Activated T-cell treated with anti-CD3 and anti-CD28 coated beads, Interleukin-2, amount 50 U/mL, for 48 hours (primary cell): ENCODE measurements at places on chromosomes 6 and 20.

GRCh38 chr6:121260651-121261102 is 73.6 kb downstream of the TBC1D32 start:
- DNase-seq, result no peak

DNA sequence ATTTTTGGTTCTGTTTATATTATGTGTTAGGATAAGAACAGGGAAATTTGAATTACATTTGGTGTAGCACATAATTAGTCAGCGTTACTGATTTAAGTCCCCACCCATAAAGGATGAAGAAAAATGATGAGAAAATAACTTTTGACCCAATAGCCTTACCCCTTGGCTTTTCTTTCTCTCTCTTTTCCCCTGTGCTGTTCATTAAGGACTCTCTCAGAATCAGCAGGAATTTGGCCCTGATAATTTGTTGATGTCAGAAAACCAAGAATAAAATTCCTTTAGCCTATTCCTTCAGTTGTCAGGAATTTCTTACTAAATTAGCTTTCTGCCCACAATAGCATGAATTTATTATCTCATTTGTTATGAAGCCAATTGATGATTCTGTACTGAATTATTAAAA is 18.5 kb downstream of the PLCB1 start:
- no peak for DNase-seq

GRCh38 chr6:139364302-139364981 is 10.0 kb downstream of the CITED2 start:
- DNase-seq, result no peak

DNA sequence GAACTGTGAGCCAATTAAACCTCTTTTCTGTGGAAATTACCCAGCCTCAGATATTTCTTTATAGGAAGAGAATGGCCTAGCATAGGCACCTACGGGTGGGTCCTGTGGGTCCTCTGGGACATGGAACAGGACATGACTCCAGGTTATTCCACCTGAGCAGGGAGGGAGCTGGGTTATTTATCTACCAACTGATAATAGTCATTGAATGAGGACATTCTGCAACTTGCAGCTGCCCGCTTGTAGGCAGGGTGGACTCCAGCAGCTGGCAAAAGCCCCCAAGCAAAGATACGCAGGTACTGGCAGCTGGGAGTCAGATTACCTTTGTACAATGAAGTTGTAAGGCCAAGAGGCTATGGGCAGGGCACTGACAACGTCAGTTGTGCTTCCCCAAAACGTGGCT is 1.4 kb upstream of the BANF2 start:
- DNase-seq, result no peak

- DNase-seq, result no peak
Observed at GRCh38 chr6:72374857-72375256, 247.0 kb upstream of the KCNQ5 start.

DNA sequence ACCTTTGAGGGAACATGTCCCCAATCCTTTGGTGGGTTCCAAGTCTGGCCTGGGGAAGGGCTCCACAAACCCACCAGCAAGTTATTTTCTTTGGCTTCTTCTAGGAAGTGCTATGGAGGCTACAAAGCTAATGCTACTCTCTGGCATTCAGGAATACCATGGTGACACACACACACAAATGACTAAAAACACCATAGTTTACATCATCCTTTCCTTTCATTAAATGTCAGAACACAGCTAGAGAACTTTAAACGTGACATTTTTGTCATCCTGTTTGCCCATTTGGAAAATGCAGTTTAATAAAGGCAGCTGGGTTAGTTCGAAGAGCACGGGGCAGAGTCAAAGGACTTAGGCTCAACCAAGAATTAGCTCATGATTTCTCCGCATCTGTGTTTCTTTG is 40.2 kb upstream of the PROKR2 start:
- DNase-seq, result no peak

DNA sequence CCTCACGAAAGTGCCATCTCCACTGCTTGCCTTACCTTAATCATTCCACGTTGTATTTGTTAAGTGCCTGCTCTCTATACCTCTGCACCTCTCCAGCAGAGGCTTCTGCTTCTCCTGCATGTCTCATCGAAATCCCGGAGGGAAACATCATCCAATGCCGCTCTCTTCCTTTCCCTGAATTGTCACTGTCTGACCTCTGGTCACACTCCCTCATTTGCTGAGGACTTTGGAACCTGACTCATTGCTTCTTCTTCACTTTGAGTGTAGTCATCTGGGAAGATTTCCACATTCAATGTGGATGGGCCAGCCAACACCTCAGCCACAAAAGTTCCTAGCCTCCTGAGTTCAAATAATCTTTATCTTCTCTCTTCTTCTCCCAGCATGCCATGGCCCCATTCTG is 78.9 kb upstream of the BEND6 start:
- no peak for DNase-seq

GRCh38 chr6:11317885-11318771 is 85.7 kb upstream of the NEDD9 start:
- peak; percentile 77 for DNase-seq

GRCh38 chr6:72769459-72770125 is 147.7 kb downstream of the KCNQ5 start:
- DNase-seq, result no peak

GRCh38 chr20:14295238-14295637 is 42.2 kb downstream of the FLRT3 start:
- DNase-seq, result no peak

- no peak for DNase-seq
Observed at GRCh38 chr6:25981568-25982263, 19.1 kb downstream of the TRIM38 start.

DNA sequence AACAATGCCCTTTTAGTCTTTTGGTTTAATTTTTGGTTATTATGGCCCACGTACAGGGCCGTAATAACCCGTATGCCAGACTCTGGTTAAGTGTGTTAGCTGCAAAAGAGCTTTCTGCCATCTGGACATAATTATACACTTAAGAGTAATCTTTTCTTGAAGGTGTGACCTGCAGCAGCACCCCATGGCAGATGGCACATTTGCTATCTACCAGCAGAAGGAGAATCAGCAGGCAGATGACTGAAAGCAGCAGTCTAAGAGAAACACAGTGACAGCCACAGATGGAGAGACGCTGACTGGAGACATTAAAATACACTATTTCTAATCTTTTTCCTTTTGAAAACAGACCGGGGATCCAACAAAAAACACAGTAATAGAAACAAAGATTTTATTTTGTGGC is 18.7 kb downstream of the ASF1A start:
- DNase-seq, result no peak

DNA sequence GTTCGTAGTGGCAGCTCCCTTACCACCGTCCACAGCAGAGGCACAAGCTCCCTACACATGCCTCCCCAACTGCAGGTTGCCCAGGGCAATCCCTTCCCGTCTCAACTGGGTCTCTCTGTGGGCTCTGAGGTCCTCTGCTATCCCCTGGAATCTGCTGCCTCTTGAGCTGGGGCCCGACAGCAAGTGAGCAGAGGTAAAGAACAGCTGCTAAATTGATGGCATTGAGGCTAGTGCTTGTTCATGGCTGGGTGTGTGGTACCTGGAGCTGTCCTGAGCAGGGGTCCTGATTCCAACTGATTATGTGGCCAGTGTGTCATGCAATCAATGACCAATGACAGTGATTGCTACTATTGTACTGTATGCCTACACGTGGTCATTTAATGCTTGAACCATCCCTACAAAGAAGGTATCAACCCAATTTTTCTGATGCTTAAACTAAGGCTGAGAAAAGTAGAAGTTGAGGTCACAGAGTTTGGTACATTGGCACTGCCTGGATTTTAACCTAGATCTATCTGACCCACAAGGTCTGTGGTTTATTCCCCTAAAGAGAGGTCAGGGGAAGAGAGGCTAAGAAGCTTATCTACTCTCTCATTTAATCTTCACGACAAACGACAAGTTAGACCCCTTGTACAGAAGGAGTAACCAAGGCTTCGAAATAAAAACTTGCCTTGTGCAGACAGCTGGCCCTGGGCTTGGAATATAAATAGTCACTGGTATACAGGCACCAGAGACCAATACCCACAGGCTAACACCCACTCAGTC is 41.1 kb downstream of the HNF4A start:
- DNase-seq, result no peak

DNA sequence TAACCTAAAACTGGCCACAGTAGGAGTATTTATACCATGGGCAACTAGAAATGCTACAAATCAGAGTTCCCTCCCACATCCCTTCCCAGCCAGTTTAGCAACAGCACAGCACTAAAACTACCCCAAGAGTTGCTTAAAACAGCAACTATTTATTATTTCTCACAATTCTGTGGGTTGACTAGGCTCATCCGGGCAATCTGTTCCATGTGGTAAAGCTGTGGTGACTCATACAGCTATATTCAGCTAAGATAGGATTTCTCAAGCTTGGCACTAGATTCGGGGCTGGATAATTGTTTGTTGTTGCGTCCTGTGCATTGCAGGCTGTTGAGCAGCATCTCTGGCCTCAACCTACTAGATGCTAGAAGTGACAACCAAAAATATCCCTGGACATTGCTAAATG is 8.6 kb upstream of the HECA start:
- DNase-seq, result peak; percentile 44

DNA sequence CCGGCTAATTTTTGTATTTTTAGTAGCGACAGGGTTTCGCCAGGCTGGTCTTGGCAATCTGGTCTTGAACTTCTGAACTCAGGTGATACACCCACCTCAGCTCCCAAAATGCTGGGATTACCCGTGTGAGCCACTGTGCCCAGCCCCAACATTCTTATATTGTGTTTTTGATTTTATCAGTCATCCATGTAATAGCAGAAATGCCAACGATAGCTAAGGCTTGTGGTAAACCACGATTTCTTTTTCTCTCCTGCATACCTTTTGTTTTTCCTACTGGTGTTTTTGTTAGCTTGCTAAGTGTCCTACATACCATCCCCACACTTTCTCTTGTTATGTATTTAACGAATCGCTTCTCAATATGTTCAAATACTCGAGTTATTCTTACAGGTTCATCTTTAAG is 12.1 kb downstream of the PHACTR2 start:
- DNase-seq, result no peak

DNA sequence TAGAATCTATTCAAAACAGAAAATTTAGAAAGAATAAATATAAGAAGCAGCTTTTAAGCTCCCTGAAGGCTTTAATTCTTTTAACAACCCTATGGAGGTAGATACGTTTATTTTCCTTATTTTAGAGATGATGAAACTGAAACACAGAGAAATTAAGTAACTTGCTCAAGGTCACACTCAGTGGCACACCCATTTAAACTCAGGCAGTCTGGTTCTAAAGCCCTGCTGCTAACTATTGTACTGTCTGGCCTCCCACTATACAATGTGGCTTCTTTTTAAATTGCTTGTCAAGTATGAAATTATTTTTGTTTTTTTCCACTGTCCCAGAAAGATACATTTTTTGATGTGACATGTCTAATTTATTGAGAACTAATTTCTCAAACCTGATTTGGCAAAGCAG is 55.7 kb downstream of the FAM217A start:
- no peak for DNase-seq

- DNase-seq, result peak; percentile 43
Observed at GRCh38 chr6:106974336-106974998, at the start of gene CD24. CD24 (minus strand) TSS chr6:106974729; CDS start chr6:106974646, 83 bp downstream.

- no peak for DNase-seq
Observed at GRCh38 chr20:57040466-57040865, 226.0 kb downstream of the BMP7 start.

DNA sequence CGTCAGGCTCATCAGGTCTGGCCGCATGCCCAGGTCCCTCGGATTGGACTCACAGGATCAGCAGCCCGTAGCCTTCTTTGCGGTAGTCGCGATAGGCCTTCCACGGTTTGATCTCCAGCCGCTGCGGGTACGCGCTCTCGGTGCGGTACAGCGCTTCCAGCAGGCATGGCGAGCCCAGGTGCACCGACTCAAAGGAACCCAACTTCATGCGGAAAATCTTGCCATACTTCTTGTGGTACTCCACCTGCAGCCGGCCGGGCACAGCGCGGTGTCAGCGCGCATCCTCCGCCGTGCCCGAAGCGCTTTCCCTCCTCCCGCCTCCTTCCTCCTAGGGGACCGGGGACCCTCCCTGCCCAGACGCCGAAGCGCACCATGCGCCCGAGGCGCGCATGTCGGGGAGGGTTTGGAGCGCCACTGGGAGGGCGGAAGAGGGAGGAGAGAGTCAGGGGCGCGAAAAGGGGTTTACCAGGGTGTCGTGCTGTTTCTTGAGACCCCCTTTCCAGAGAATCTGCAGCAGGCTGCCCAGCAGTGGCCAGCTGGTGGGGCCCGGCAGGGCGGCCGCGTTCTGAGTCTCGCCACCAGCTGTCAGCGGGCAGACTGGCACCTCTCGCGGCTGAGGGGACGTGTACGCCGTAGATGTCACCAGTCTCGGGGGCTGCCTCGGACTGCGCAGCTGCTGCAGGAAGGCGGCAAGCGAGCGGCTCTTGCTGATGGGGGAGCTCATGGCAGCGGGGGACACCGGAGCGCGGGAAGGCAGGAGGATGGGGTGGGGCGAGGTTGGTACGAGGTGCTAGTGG is 732 bp downstream of the CYP24A1 start:
- DNase-seq, result peak; percentile 22

GRCh38 chr6:130183271-130184222 is 39.2 kb downstream of the SAMD3 start:
- DNase-seq, result peak; percentile 31

DNA sequence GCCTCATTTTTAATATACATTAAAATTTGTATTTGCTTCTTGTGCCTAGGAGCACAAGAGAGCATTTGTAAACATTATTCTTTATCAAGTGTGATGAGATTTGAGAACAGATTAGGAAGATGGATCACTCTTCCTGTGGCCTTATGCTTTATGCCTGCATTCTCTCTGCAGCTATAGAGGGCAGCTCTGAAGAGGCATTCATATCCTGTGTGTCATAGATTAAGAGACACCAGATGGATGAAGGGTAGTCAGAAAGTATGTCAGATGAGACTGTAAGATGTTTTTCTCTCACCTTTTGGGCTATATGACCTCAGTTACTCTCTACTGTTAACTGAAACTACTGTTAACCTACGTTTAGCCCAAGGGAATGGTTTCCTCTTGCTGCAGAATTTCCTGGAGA is 61.4 kb downstream of the DNAH8 start:
- no peak for DNase-seq

DNA sequence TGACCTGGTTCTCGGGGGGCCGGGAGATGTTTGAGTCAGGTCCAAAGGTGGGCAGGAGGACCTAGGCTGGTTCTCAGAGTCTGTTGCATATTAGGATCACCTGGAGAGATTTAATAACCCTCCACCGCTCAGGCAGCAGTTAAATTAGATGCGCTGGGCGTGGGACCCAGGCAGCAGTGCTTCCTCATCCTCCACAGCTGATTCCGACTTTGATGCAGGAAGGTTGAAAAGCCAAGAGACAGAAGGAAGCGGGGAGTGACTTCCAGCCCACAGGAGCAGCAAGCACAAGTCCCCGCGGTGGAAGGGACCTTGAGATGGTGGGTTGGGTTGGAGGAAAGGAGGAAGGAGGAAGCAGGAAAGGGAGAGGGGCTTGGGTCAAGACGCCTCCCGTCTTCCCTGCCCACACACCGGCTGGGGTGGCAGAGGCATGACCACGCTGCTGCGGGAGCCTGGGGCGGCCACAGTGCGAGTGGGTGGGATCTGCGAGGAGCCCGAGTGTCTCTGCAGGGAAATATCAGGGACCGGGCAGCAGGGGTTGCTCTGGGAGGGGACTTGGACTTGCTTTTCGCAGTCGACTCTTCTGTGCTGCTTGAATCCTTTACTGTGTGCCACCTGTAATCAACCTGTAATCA is 146.0 kb downstream of the PHACTR3 start:
- DNase-seq, result no peak
